BJ (cell line): ENCODE measurements at places on chromosomes 4 and X.

- no peak for DNase-seq
These were observed 100.3 kb downstream of the CDS1 start for GRCh38 chr4:84683064-84683850.

- DNase-seq: no peak
These were observed 32.3 kb downstream of the USP53 start for GRCh38 chr4:119244832-119245231.

- no peak for DNase-seq
These were observed 115.5 kb upstream of the FAM241A start for GRCh38 chr4:112029771-112030171.

DNA sequence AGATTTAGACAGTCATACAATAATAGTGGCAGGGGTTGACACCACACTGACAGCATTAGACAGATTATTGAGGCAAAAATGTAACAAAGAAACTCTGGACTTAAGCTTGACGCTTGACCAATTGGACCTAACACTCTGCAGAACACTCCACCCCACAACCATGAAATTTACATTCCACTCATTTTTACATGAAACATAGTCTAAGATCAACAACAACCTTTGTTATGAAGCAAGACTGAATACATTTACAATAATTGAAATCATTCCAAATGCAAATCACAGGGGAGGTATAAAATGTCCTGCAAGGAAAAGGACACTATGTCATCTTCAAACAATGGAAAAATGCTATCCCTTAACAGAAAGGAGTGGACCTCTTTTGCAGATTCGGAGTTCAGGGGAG, 4.9 kb upstream of the UGT2B10 start:
- no peak for DNase-seq

DNA sequence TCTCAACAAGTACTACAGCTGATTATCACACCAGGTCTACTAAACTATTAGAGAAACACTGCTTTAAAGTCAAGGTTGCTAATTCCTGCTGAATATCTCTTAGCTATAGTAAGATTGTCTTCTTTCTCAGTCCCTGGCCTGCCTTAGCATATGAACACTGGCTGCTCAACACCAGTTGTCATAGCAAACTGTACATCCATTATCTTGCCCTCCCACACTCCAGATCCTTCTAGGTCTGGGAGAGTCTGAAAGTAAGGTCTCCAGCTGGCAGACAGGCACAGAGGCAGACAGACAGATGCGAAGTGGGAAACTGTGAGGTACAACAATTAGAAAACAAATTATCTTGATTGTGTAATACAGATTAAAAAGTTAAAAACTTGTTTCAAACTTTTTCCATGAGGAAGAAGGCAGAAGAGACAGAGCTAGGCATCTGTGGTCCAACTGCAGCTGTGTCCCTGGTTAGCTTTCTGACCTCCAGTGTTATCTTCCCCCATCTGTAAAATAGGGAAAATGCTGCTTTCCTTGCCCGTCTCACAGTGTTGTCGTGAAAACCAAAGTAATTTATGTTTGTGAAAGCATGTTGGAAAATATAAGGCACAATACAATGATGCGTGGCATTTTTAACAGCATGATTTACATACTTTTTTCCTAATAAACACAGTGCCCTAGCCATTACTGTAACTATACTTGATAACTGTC, 133.8 kb downstream of the KLHL13 start:
- no peak for DNase-seq

DNA sequence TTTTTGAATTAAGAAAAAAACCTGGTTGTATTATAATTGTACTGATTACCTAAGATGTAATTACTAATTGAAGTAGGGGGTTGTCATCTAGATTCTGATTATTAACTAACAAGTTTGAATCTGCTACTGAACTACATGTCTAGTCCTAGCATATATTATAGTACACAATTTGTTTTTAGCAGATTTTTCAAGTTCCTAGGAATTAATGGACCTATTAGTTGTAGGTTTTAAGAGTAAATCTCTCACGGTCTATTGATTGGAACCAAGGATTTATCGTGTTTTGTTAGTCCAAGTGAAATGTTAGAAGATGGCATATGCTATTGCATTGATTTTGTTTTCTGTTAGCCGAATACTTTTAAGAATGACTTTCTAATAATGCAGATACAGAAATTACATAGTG, 20.8 kb downstream of the PTPN13 start:
- no peak for DNase-seq
